ENCODE measurements at places on chromosomes 2 and 18.
A peak's percentile ranks its signal among the peaks of the same experiment; 100 is the strongest.

- DNase-seq, result no peak
These were observed 2.7 kb downstream of the PPP1R1C start for GRCh38 chr2:181988154-181988924.

DNA sequence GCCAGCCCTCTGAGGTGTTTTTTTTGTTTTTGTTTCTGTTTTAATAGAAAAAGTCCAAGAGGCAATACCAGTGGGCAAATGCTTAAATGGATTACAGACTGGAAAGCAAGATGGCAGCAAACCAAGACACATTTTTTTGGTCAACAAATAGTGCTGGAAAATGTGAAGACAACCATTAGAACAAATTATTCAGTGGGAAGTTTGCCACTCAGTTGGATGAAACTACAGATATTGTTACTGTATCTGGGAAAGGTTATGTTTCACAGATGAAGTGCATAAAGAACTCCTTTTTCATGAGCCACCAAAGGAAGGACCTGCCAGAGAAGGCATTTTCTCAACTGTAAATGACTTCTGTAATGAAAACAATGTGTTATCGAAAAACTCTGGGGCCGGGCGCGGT is 93.0 kb upstream of the ODC1 start:
- DNase-seq, result peak; percentile 20

- DNase-seq, result no peak
These were observed 84.4 kb downstream of the DGKD start for GRCh38 chr2:233438573-233439147.

DNA sequence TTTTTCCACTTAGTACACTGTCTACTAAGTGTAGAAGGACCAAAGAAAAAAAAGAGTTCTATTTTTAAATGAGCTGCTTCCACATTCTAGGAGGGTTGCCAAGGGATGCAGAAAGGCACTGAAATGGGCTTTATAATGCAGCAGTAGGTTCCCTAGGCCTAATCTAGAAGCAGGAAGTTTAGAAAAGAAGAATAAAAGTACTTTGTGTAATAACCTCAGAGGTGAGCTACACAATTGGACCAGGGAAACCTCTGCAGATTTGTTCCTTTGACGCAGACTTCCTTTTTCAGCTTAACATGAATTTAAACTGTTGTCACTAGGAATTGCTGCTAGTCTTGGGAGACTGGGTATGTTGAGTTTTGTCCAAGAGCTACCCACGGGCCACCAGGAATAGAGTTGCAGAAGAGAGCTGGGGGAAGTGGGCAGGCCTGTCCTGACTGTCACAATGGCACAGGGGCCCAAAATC is 34.6 kb upstream of the RAB1A start:
- DNase-seq, result peak; percentile 31

DNA sequence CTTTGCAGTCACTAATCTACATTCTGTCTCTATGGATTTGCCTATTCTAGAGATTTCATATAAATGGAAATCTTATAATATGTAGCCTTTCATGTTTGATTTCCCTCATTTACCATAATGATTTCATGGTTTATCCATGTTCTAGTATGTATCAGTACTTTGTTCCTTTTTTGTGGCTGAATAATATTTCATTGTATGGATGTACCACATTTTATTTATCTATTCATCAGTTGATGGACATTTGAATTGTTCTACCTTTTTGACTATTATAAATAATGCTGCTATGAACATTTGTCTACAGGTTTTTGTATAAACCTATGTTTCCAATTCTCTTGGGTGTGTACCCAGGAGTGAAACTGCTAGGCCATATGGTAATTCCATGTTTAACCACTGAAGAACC is 221.1 kb downstream of the ICOS start:
- no peak for DNase-seq

- DNase-seq, result peak; percentile 82
These were observed 68.5 kb upstream of the STK17B start for GRCh38 chr2:196239622-196240587.

GRCh38 chr18:28526196-28526595 is 349.3 kb upstream of the CDH2 start:
- DNase-seq, result no peak

DNA sequence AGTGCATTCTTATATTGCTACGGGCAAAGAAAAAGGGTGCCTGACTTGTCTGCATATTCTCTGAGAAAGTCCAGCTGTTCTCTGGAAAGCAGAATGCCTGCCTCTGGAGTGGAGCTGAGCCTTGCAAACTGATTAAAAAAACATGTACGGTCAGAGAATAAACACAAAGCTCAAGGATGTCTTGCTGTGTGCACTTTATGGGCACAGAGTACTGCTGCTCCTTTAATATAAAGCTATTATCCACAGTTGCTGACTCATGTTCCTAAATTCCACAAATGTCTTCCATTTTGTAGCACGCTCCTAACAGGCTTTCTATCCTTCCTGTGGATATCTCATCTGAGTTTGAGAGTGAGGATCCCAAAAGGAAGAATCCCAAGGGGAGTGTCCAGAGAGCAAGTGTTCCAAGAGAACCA is 229.0 kb downstream of the MREG start:
- DNase-seq, result peak; percentile 68

GRCh38 chr2:183078163-183078463 is 434 bp upstream of the DUSP19 start:
- DNase-seq, result no peak

- peak; percentile 28 for DNase-seq
These were observed 105.8 kb upstream of the PID1 start for GRCh38 chr2:229376866-229377265.

GRCh38 chr2:230441227-230441897 is 25.4 kb downstream of the SP100 start:
- peak; percentile 54 for DNase-seq

GRCh38 chr2:149606251-149606811 is 18.8 kb upstream of the MMADHC start:
- no peak for DNase-seq

- DNase-seq, result no peak
These were observed 132.5 kb upstream of the OSR1 start for GRCh38 chr2:19490846-19491435.

DNA sequence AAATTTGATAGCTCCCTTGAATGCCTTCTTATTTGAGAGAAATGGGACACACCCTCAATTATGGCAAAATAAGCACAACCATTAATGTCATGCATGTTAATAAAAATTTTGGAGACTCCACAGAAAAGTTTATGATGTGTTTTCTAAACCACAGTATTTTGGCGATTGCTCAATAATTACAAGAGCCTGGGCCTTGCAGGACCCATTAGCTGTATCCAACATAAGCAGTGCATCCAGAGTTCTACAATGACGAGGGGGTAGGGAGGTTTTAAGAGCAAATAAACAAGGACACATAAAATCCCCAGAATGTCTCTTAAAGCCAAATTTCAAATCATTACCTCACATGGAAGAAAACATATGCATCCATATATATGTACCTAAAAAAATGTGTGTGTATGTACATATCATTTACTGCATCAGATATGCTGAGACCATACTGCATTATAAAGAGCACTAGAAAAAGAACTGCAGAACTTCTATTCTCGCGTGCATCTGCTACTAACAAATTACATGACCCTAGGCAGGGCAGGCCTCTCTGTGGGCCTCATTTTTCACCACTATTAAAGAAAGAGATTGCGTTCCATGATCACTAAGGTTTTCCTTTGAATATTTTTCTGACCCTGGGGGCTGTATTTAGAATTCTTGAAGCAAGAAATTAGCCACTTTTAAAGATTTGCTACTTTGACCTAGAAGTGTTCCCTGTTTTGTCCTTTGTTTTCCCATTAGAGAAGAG is 38.0 kb downstream of the CMPK2 start:
- peak; percentile 13 for DNase-seq

DNA sequence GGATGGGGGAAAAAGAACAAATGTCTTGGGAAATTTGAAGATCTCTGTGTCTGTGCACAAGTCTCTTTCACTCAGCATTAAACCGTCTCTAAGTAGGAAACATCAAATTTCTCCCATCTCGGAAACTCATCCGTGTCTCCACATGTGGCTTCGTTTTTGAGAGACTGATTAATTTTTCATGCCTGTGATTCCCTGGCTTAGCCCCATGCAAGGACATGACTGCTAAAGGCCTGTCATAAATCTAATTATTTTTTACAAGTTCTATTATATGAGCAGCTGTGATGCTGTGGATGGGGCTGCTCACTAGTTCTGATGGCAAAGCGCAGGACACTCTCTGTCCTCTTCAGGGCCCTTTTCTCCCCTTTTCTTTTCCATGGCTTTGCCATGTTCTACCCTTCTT is 129.1 kb downstream of the RGPD3 start:
- no peak for DNase-seq

- no peak for DNase-seq
These were observed 377.1 kb upstream of the MEIS1 start for GRCh38 chr2:66057844-66058243.

DNA sequence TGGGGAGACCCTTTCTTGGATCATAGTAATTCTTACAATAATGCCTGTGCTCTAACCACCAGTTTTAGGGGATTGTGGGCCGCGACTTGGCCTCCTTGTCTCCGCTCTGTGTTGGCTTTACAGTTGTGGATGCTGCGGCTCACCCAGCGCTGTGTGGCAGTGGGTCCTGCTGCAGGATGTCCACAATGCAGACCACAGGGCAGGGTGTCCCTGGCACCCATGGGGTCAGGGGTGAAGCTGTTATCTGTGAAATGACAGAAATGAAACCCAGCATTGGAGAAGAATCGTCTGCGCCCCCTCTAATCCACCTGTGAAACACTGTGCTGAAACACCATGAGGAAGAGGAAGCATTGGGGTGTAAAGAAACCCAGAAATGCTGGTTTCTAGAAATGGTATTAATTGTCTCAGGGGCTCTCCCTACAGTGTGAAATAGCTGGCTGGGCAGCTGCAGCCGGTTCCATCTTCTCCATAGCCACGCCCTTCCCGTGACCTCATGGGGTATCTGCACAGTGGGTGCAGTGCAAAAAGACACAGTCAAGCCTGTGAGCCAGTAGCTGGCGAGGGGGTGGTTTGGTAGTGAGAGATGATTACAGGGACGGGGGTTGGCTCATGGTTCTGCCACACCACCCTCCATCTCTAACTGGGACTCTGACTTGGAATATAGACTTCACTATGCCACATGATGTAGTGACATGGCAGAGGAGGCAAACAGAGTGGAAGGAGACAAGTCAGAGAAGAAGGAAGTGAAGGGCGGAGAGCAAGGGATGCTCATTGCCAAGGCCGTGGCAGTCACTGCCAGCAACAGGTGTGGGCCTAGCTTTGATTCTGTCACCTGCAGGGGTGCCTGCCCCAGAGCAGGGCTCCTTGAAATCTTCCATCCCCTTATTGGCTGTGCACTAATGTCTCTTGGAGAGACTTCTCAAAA is 16.2 kb downstream of the INPP4A start:
- DNase-seq, result no peak

DNA sequence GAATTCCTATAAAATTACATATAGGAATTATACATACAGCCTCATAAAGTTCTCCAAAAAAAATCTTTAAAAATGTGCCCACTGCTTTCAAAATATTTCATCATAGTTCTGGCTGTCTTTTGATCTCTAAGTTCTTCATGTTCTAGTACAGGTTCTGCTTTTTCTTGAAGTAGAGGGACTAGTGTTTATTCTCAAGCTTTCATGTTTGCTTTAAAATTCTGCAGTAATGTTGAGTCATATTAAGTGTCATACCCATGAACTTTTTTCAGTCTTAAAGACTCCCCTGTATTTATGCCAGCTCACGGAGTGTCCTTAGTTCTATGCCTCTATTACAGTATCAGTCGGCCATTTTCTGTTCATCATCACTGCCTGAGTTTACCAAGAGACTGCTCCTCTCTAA is 54.8 kb upstream of the CCDC141 start:
- peak; percentile 63 for DNase-seq

DNA sequence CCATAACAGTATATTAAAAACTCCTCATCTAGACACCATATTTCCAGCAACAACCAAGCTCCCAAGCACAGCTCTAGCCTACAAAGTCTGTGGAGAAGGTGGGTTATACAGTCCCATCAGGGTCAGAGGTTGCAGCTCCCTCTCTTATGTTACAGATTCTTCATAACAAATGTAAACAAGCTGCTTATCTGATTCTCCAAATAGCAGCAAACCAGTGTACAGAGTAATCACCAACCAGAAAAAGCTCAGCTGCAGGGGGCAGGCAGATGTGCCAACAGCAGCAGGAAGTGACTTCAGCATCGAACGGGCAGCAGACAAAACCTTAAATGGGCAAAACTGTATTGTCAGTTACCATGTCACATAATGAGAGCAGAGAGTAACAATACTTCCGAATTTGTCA is 52.9 kb upstream of the NABP1 start:
- no peak for DNase-seq

DNA sequence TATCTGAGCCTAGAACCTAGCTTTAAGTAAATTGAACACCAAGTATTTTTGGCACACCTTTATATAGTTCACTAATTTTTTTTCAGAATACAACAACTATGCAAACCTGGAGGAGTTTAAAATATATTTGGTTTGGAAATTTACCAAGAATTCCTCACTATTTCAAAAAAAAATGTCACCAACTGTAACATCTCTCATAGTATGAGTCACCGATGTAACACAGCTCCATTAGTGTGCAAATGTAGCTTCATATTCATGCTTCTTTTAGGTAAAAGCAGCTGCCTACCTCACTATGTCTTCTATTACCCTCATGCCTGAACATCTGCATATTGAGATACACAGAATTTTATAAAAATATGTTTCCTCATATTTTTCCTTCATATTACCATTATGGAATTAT is 80.5 kb downstream of the NRXN1 start:
- DNase-seq, result no peak

- DNase-seq, result no peak
These were observed 100.4 kb downstream of the GPD2 start for GRCh38 chr2:156536534-156536933.

DNA sequence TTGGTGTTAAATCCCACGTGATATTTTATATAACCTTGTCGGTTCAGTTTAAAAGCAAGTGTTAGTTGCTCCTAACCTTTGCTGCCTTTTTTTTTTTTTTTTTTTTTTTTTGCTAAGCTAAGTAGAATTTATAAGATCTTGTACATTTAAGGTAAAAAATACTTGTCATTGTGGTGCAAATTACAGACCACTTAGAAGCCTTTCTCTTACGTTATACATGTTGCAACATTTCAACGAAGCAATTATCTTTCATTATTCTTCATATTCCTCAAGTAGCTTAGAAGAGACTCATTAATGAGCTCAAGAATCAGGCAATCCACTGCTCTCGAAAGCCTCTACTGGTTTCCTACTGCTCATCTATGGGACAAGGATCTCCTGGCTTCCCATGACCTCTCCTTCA is 14.9 kb upstream of the IL1RL2 start:
- no peak for DNase-seq

GRCh38 chr2:192070099-192070498 is 124.6 kb downstream of the TMEFF2 start:
- DNase-seq, result peak; percentile 47

DNA sequence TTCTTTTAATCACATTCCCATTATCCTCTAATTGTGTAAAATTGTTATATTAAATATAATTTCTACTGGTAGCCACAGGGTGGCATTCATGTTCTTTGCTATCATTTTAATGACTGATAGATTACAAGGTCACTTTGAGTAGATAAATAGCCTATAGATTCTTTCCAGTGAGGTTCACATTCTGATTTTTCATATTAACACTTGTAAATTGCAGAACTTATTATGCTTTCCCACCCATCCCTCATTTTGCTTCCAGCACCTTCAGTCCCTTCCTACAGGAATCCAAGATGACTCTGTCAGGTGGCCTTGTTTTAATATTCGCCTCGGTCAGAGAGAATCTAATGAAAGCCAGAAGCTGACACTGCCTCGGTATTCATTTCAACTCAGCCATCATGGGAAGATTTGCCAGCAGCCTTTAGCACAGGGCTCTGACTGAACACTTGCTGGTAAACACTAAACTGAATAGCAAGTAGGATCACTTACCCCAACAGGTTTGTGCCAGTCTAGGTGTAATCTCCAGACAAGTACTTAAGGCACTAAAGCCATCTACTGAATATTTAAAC is 101.2 kb upstream of the FSHR start:
- DNase-seq, result peak; percentile 11

GRCh38 chr2:4020649-4021048 is 317.3 kb downstream of the DCDC2C start:
- no peak for DNase-seq

Data from GM23248 (cell line).